Type B pancreatic cell (in vitro differentiated cells): ENCODE measurements at places on chromosomes 1 and 21.

GRCh38 chr21:29033871-29034270 lies 9.4 kb downstream of the USP16 start:
- no peak for DNase-seq

- no peak for DNase-seq
Observed at GRCh38 chr1:55987491-55988249, 591.7 kb downstream of the PLPP3 start.

DNA sequence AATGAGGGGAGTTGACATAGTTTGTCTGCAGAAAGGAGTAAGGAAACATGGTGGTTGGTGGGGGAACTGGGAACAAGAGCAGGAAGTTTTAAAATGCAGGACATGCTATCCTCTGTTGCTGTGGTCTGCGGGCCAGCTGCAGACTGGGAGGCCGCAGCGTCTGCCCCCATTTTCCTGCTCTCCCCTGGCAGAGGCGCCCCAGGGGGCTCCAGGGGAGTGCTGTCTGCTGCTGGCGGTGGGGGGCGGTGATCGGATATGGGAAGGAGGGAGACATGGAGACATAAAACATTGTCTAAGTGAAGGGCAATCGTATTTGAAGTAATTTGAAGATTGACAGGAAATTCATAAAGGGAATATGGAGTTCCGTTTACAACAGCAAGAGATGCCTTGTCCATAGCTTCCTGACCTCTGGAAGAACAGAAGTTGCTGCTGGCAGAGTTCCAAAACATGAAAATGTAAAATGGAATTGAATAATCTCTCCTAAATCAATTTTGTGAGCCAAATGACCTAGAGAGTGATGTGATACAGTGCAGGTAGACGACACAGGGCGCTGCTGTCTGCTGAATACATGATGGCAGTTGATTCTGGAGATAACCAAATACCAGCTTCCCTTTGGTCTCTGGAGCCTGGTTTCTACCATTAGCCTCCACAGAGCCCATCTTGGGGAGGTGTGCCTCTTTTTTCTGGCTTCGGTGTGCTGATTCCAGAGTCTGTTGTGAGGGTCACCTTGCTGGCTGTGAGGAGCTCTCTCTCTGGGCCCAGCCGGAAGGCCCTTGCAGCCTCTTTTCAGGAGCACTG lies 61.0 kb downstream of the PCBP3 start:
- no peak for DNase-seq

DNA sequence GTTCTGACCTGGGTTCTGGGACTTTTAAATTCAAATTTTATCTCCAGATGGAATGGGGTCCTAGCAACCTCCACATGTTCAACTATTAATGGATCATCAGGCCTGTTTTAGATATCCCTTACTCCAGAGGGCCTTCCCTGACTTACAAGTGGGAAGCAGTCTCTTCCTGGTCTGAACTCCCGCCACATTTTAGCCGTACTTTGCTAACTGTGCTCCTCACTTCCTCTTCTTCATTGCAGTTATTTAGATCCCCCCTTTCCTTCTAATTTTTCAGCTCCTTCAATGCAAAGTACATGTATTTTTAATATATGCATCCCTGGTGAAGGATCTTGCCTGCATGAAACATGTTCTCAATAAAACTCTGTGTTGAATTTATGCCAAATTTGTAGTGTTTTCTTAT lies 3.7 kb downstream of the CD1A start:
- DNase-seq, result no peak

- DNase-seq, result no peak
Observed at GRCh38 chr1:156886583-156887281, 6.8 kb upstream of the PEAR1 start.

DNA sequence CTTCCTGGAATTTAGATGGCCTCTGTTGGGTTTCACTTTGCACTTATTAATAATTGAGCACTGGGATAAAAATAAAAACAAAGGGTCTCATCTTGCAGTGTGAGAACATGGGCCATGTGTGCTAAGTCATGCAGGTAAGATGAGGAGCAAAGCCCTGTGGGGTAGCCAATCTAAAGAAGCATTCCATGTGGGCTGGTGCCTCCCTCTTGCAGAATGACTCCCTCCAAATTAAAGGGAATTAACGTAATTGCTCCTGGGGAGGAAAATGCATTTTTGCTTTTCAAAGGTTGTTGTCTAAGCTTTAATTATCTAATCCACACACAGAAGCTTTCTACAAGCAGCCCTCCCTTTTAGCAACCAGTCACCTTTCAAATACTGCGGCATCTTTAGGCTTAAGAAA lies 69.8 kb downstream of the CDC14A start:
- DNase-seq, result no peak

GRCh38 chr21:32214654-32215305 lies 64.1 kb downstream of the MIS18A start:
- DNase-seq, result peak; percentile 50

- no peak for DNase-seq
Observed at GRCh38 chr1:221720545-221720944, 21.3 kb downstream of the DUSP10 start.

DNA sequence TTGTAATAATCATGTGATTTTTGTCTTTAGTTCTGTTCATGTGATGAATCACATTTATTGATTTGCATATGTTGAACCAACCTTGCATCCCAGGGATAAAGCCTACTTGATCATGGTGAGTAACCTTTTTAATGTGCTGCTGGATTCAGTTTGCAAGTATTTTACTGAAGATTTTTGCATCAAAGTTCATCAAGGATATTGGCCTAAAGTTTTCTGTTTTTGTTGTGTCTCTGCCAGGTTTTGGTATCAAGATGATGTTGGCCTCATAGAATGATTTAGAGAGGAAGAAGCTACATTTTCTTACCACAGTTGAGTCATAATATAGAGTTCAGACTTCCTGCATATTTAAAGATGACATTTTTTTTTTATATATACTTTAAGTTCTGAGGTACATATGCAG lies 455.9 kb downstream of the PLPP3 start:
- no peak for DNase-seq

GRCh38 chr1:241271427-241271826 lies 85.6 kb downstream of the RGS7 start:
- DNase-seq, result no peak

DNA sequence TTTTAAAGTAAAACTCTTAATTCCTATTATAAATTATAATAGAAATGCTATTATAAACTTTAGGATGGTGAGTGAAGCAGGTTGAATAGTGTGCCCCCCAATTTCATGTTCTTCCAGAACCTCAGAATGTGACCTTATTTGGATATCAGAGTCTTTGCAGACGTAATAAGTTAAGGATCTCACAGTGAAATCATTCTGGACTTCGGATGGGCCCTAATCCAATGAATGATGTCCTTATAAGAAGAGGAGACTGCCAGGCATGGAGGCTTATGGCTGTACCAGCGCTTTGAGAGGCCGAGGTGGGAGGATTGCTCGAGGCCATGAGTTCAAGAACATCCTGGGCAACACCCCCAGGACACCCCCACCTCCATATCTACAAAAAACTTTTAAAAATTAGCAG lies 9.4 kb upstream of the MT1HL1 start:
- no peak for DNase-seq

DNA sequence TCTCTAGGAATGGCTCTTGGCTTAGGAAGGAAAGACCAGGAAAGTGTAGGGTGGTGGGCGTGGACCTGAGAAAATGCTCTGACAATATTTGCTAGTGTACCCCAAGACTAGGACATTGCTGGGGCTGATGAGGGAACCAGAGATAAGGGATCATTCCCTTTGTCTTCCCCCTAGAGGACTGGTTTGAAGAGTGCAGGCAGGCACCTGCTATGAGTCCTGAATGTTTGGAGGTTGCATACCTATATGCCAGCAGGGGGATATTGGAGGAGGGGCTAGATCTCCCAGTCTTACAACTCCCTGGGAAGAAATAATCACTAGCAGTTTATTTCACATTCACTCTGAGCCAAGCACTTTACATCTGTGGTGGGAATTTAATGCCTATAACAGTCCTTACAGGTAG lies 6.0 kb upstream of the BCL10 start:
- no peak for DNase-seq

- peak; percentile 45 for DNase-seq
Observed at GRCh38 chr1:25501235-25502058, 42.0 kb upstream of the LDLRAP1 start.

DNA sequence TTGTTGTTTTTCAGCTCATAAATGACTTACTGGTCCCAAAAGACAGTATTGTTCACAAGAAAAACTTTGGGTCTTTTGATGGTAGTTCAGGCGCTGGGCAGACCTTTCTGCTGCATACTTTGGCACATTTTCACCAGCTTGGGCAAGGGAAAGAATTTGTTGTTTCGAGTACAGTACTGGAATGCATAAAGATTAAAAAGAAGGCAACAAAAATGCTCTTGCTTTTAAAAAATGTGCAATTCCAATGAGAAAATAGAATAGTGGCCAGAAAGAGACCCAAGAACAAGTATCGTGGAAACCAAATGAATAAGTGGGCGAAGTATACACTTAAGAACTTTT lies 56.0 kb downstream of the CLIC6 start:
- no peak for DNase-seq

GRCh38 chr1:169802888-169803287 lies 8.2 kb upstream of the METTL18 start:
- DNase-seq, result no peak

DNA sequence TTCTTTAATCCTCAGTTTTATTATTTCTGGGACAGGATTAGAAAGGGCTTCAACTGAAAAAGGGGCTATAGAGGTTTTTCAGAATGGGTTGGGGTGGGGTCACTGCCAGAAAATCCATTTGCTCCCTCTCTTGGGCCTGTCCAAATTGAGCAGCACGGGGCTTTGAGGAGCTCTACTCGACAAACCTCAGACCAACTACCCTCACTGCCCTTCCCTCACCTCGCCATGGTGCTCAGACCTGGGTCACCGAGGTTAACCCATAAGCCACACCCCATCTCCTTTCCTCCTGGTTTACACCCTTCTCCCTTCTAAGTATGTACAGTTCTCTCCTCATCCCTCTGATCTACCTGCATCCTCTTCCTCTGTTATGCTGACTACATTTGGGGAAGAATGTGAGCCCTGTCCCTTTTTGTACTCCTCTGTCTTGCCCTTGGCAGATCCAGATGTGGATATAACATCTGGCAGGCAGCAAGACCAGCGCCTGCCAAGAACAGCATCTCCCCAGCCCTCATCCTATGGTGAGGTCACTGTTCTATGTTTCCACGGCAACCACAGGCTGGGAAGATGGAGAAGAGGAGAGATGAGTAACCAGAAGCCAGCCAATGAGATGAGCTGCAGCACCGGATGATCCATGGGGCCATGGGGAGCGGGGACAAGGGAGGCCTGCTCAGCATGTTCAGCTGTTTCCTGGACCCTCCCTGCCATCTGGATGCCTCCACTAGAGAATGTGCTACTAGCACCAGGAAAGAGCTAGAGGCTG lies 3.7 kb upstream of the FABP3 start:
- DNase-seq, result no peak

DNA sequence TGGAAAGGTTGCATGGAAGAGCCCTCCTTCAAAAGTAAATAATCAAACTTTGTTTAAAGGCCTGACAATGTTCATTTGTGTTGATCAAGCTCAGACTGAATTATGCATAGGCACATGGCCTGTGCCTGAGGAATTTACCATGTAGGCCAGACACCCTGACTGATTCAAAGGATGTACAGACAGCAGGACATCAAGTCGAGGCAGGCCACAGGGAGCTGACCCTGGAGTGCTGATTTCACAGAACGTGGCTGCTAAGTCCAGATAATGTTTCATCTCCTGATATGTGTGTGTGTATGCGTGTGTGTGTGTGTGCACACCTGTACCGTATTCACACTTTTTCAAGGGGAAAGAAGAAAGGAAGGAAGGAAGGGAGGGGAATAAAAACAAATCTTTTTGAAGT lies 34.1 kb downstream of the NAV1 start:
- no peak for DNase-seq

GRCh38 chr1:77370583-77371306 lies 88.9 kb downstream of the AK5 start:
- no peak for DNase-seq

DNA sequence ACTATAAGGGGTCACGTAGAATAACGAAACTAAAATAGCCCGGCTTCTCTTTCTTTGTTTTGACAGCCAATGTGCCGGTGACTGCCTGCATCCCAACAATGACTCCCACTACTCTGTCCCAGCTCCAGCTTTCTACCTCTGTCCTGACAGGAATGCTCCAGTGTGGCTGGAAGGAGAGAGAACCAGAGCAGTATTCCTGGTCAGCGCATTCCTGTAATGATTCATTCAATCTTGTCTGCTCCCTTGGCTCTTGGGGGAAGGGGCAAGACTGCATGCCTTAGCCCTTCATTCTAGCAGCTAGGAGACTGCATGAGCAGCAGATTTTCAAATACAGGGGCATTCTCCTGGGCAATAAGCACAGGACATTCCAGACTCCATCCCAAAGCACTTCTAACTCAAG lies 132.1 kb upstream of the PRMT6 start:
- DNase-seq, result no peak

DNA sequence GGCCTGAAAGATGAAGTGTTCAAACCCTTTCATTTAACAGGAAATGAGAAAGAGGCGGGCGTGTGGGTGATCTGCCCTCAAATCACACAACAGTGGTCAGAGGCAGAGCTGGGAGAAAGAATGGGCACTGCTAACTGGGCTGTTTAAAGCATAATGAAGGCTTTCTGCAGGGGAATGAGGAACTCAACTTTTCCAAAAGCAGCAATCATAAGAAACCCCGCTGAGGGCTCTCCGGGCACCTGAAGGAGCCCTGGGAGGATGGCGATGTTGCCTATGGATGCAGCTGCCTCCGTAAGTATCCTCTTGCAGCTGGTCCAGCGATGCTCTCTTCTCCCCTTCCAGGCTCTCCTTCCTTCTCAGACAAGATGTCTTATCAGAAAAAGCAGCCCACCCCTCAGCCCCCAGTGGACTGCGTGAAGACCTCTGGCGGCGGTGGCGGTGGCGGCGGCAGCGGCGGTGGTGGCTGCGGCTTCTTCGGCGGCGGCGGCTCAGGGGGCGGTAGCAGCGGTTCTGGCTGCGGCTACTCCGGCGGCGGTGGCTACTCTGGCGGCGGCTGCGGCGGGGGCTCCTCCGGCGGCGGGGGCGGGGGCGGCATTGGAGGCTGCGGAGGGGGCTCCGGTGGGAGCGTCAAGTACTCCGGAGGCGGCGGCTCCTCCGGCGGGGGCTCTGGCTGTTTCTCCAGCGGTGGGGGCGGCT lies 1.2 kb downstream of the LORICRIN start:
- no peak for DNase-seq
